Naive thymus-derived CD4-positive, alpha-beta T cell (primary cell): ENCODE measurements at places on chromosomes 7 and 10.

DNA sequence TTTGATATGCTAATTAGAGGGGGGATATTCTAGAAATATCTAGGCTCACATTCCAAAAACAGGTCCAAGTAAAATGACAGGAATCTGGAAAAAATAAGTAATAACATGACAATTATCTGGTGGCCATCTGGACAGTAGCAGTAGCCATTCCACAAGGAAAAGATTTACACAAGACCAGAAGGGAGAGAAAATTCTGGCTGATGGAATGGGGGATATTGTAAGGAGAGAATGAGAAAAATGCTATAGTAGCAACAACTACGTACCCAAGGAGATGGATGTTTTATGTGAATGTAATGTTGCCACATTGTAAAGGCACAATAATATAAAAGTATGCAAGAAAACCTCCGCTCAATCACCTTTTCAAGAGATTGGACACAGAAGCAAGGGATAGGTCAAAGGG lies 5.4 kb downstream of the MYOF start:
- no peak for DNase-seq

- DNase-seq = no peak
Observed at GRCh38 chr7:151941009-151941408, 15.2 kb upstream of the GALNTL5 start.

- no peak for DNase-seq
Observed at GRCh38 chr7:51079494-51079893, 237.1 kb downstream of the COBL start.

DNA sequence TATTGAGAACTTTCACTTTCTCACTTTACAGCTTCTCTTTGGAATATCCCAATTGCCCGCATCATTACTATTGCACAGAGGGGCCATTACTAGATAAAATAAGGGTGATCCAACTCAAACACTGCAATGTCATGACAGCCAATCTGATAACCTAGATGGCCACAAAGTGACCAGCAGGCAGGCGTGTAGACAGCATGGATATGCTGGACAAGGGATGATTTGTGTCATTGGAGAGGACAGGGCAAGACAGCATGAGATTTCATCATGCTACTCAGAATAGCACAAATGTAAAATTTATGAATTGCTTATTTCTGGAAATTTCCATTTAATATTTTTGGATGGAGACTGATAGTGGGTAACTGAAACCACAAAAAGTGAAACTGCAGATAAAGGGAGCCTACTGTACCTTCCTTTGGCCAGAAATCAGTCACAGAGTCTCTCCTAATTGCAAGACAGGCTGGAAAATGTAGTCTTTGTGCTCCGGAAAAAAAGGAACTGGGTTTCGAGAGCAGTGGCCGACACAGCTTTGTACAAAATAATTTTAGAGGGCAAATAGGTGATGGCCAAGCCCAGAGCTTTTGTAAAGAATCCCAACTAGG lies 6.1 kb upstream of the GSDME start:
- DNase-seq = no peak

- no peak for DNase-seq
Observed at GRCh38 chr7:561631-562373, 42.2 kb upstream of the PDGFA start.

DNA sequence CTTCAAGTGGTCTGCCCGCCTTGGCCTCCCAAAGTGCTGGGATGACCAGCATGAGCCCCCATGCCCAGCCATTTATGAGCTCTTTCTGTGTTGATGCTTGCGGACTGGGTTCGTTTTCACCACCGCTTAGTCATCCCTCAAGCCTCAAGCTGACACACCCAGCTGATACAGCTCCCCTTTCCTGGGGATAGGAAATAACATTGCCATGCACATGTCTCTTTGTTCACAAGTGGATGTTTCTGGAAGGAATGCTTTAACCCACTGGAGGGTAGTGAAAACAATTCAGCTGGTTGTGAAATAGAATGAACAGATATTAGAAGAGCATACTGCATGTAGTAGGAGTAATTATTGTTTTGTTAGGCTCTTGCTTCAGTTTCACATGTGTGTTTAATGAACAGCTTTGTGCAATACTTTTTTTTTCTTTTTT lies 8.5 kb upstream of the METTL27 start:
- DNase-seq = no peak
